ENCODE measurements at places on chromosomes 7 and 10.
A peak's percentile ranks its signal among the peaks of the same experiment; 100 is the strongest.

- no peak for DNase-seq
Measured at GRCh38 chr7:14125998-14126397, 136.5 kb upstream of the ETV1 start.

DNA sequence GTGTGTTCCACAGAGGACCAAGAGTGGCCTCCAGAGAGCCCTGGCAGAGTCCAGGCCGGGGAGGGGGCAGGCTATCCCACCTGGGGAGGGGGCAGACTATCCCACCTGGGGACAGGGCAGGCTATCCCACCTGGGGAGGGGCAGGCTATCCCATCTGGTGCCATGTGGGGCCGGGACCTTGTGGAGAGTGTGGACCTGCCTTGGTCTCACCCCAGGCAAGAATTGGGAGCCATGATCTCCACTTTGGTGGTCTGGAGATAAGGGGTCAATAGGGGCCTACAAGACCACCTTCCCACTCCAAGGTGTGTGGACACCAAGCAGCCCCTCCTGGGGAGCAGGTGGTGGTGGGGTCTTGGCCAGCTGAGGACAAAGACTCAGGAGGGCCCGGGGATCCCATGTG lies 138.2 kb downstream of the EBF3 start:
- no peak for DNase-seq

- peak; percentile 5 for DNase-seq
Measured at GRCh38 chr7:19747740-19748339, 25.6 kb downstream of the TMEM196 start.

DNA sequence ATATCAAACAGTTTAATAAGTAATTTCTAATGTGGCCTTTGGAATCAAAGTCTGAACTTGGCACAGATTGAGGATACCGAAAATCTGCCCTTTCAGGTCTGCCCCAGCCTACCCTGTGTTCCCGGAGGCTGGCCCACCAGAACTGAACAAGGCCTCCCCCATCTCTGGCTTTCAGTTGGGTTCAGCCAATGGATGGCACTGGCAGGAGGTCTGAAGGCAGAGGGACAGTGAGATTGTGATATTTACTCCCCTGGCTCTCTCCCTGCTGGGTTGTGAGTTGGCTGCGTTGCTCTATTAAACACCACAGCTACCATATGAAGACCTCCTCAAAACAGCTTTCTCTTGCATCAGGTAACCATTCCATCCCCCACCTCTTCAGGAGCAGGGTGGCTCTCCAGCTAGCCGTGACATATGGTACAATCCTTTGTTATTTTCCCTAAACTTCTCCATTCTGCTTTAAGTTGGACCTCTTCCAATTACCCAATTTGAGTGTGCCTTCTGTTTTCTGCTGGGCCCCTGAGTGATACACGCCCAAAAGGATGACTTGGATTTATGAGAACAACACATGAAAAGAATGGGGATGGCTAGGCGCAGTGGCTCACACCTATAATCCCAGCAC lies 28.1 kb downstream of the DNMBP start:
- DNase-seq: no peak

DNA sequence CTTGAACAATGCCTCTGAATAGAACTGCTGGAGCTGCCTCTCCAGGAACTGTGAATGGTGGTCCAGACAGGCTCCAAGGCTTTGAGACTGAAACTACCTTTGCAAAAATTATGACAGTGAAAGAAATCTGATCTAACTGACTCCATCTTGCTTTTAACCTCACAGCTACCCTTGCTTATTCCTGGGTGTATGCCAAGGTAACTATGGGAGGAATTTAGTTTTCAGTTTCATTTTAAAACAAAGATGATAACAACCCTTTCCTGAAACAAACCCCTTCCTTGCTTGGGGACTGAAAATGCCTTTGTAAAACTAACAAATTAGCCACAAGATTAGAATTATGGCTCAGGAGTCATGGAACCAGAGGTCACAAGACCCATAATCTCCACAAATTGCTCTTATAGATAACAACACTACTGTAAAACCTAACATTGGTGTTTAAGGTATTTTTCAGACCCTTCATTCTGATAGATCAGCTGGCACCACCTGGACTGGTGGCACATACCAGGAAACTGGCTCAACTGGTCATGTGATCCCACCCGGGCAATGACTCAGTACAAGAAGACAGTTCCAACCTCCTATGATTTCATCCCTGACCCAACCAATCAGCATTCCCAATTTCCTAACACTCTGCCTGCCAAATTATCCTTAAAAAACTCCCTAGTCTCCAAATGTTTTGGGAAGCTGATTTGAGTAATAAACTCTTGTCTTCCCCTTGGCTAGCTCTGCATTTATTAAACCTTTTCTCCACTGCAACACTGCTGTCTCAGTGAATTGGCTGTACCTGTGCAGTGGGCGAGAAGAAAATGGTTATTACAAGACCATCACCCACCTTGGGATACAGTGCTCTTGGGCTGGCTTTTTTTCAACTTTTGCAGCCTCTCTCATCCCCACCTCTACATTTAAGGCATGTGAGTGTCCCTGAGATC lies 608.1 kb downstream of the TYW1 start:
- no peak for DNase-seq

DNA sequence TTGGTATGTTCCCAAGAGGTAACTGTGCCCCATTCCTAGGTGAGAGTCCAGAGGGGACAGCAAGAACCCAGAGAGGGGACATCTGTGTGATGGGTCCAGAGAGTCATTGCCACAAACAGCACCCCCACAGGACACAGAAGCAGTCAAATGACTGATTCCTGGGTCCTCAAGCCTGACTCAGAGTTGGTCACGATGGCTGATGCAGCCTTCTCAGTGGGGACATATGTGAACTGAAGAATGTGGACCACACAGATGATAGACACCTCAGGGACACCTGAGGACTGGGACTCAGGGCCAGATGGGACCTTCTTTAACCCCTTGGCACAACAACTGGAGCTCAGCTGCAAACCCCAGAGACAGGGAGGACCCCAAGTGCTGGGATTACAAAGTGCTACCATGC lies 96.5 kb downstream of the STRA8 start:
- no peak for DNase-seq

DNA sequence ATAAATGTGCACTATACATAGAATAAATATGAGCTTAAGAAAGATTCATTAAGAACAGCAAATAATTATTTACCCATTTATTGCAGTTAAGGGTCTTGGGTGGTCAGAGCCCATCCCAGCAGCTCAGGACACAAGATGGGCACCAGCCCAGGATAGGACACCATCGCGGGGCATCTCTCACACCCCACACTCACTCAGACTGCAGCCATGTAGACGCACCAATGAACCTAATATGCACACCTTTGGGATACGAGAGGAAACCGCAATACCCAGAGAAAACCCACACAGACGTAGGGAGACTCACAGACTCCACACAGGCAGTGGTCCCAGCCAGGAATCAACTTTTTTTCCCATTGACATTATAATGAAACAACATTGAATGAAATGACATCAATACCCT lies 36.0 kb downstream of the CARD11 start:
- DNase-seq: no peak

DNA sequence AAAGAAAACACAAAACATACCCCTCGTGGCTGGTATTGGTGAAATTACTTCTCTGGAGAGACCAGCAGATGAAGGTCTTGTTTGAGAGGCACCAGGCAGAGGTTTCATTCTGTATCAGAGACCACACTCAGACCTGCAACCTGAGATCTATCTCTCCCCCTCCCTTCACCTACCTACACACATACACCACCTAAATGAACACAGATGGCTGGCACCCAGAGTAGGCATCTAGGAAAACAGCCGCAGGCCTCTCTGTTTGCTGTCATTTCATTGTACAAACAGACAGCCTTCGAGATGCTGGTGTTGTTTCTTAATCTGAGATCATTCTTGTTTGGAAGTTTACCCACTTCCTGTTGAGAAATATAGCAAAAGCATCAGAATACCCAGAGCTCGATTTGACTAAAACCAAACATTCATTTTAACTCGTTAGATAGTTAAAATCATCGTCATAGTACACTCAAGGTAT lies 173.9 kb upstream of the SLC25A13 start:
- no peak for DNase-seq

DNA sequence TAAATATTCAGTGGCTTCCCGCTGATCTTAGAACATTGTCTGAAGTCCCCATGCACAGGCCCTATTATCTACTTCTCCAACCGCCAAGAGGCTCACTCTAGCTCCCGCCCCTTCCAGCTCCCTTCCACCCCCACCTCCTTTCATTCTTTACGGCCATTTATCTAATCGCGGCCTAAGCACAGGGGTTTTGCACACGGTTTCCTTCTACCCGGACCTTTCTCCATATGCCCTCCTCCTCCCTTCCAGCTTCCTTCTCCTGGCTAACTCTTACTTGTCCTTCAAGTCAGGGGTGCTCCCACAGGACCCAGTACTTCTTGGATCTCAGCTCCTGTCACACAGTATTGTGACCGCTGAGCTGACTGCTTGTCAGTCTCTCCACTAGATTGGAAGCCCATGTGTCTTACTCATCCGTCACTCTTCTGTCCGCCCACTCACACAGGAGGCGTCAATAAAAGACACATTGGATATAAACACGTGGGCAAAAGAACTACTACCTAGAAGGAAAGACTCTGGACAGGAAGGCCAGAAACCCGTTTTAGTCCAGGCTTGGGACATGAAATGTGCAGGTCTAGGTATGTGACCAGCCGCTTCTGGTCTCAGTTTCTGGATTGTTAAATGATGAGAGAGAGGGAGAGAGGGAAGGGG lies 20.2 kb upstream of the HPS1 start:
- no peak for DNase-seq

DNA sequence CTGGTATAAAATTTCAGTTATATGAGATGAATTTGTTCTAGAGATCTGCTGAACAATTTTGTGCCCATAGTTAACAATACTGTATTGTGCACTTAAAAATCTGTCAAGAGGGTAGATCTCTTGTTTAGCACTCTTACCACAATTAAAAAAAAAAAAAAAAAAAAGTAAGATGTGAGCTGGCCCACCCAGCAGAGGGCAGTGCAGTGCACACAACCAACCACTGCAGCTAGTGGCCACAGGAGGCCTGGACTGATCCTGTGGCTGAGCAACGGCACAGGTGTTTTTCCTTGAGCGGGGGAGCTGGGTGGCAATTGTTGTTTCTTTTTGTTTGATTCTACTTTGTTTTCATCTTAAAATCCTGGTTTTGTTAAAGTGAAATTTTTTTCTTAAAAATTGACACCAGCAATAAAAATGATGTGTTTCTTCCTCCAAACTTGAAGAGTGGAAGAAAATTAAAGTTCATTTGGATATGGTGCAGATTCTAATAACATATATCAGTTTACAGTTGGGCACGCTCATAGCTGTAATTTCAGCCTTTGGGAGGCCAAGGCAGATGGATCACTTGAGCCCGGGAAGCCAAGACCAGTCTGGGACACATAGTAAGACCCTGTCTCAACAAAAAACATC lies 171.1 kb upstream of the TBX20 start:
- peak; percentile 1 for DNase-seq

GRCh38 chr7:96198047-96198636 lies 123.8 kb downstream of the SLC25A13 start:
- no peak for DNase-seq

DNA sequence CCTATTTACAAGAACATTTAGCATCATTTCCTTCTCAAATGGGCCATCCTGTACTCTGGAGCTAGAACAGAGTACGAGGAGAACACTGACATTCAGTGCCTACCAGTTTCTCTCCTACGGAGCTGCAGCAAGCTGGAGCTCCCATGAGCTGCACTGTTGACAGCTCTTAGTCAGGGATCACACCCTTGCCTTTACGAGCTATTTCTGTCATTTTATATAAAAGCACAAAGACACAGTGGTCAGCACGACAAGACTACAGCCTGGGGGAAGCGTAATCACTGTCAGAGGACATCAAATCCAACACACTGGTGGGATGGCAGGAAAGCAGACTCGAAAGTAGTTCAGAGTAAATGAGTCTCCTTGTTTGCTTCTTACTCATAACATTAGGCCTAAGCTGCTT lies 2.7 kb downstream of the CDCA7L start:
- DNase-seq: no peak

- DNase-seq: no peak
Measured at GRCh38 chr7:16365952-16366351, 55.4 kb downstream of the CRPPA start.

DNA sequence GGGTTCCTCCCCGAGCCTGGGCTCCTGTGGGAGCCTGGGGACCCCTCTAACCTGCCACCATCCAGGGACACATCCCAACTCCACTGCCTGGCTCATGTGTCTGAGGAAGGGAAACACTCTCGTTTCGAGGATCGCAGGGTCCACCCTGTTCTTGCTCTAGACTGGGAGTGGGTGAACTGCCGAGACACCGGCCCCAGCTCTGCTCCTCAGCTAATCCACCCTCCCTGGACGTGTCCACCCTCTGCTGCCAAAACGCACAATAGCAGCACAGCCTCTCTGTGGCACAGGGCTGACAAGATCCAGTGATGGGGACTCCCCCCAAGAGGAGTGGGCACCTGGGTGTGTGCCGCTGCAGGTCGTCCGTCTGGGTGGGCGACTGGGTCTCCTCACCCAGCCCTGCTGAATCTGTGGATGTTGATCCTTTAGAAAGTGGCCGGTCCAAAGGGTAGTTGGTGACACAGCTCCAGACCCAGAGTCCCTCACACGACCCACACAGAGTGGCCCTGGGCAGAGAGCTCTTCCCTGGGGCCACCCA lies 65.2 kb upstream of the FAM20C start:
- no peak for DNase-seq

- DNase-seq: no peak
Measured at GRCh38 chr7:1592299-1592871, 22.6 kb upstream of the PSMG3 start.

DNA sequence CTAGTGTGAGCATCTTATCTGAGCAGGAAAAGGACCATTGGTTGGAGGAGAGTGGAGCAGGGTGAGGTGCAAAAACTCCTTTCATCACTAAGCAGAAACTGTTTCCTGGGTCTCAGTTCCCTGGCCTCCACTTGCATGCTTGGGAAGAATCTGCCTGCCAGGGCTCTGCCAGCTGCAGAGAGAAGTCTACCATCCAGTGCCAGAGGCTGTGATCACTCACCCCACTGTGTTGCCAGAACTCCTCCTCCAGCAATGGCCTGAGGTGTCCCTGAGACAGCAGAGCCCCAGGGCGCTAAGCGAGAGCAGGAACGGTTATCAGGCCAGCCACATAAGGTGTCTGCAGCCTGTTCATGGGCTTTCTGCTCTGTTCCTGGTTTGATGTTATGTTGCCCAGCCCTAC lies 991.4 kb downstream of the CCSER2 start:
- DNase-seq: no peak

DNA sequence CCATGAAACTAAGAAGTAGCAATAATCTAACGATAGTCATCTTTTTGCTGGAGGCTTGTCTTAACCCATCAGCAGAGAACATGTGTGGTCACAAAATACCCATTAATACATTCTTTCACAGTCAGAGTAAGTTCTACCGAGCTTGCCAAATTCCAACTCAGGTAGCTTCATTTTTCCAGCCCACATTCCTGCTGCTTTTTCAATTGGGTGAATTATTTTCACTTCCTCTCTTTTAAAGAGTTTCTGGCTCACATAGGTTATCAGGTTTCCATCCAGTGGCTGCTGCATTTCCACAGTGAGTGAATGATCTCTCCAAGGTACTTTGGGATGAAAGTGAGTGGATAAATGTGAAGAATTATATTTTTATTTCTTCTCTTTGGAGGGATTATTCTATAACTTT lies 233.1 kb downstream of the SEMA3E start:
- DNase-seq: no peak

- DNase-seq: peak; percentile 68
Measured at GRCh38 chr10:60480865-60481563, 91.3 kb upstream of the ANK3 start.

Data from AG09309 (cell line).